ENCODE measurements at places on chromosomes 7 and 10.

GRCh38 chr7:96182424-96183158 is 139.3 kb downstream of the SLC25A13 start:
- no peak for DNase-seq

GRCh38 chr10:124367936-124368335 is 50.8 kb downstream of the OAT start:
- DNase-seq = no peak

DNA sequence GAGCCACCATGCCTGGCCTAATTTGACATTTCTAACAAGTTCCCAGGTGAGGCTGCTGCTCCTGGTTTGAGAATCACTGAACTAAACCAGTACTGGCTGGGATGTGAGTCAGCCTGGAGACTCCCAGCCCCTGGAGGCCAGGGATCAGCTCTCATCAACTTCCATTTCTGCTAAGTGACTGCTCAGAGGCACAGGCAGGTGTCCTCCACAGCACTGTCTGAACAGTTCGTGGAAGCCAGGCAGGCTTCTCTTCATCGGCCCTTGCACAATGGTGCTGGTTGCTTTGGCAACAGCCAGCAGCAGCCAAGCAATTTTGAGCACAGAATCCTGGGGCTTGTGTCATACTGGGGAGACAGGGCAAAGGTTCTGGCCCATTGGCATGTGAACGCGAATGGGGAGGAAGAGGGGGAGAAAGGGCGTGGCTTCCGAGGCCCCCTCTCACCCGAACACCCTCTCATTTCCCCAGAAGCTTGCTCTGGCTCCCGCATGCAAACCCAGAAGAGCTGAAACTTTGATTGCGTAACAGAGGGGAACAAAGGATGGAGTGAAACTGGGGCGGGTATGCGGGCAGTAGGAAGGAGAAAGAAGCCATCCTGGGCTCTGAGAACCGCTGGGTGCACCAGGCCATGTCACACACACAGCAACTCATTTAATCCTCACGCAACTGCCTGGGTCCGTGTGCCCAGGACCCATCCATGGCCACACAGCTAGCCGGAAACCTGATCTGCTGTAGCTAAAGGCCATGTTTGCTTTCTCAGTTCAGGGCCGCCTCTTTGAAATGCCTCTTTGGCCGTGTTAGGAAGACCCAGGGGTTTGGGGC is 9.0 kb upstream of the POR start:
- peak; percentile 81 for DNase-seq

- DNase-seq = peak; percentile 65
Observed at GRCh38 chr7:70040970-70041766, 442.9 kb downstream of the AUTS2 start.

DNA sequence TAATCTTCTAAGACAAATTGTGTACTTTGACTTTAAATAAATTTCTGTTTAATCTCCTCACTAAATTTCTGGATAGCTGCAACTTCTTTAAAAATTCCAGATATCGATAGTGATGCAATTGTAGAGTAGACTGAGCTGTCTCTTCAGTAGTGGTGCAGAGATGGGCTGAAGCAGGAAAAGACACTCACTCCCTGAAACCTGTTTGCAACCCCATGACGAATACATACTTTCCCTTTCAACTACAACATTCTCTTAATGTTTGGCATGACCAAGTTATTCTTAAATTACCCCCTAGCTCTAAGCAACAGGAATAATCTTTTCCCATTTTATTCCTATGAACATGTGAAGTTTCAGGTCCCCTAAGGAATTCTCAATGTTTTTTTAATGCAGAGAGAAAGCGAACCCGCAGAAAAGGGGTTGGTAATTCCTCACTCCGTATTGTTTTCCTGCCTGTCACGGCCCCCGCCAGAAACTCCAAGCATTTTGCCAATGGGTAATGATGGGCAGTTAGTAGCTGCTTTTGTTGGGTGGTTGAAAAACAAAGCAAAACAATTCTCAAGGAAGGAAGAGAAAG is 1.3 kb downstream of the THSD7A start:
- peak; percentile 13 for DNase-seq

DNA sequence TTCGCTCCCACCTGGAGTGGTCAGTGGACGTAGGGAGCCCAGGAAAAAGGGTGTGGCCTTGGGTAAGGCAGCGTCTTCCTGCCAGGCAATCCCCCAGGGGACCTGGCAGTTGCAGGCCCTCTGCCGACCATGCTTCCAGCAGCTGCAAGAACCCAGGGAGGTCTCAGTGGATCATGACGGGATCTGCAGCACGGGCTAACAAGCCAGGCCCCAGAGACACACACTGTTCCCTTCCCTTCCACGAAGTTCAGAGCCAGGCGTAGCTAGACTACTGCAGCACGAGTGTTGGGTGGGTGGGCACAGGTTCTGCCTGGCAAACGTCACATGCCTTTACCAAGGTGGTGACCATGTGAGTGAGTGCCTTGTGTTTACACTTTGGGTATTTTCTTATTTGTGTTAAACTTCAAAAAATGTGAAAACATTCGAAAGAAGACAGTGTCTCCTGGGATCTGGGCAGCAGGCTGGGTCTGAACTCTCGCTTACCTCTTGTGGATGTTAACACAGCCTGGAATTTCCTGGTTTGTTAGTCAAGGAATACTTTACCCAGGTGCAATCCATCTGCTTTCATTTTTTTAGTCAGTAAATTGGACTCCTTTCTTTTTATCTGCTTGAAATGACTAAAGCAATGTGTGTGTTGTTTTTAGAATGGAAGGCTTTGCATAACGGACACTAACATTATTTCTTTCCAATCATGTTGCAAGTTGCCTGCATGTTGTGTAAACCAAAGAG is 48.2 kb upstream of the VIPR2 start:
- no peak for DNase-seq

- DNase-seq = no peak
Observed at GRCh38 chr10:133458710-133459453, 5.1 kb downstream of the SCART1 start.

- DNase-seq = peak; percentile 14
Observed at GRCh38 chr7:98879198-98879978, 1.1 kb downstream of the TRRAP start.
